Fibroblast of skin of left quadriceps (primary cell): ENCODE measurements at places on chromosomes 16 and 17.

DNA sequence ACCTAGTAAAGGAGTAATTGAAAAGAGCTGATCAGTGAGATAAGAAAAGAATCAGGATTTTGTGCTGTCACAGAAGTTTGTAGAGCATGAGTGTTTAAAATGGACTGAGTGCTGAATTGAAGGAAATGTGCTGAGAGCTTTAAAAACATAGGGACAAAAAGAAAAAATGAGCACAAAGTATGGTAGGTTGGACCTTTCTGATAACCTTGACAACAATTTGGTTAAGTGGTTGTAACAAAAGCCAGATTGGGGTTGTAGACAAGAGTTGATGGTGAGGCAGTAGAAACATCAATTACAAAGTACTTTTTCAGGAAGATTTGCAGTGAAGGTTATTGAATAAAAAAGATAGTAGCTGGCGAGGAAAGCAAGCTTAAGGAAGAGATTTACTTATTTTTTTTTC, 674.7 kb upstream of the KIF2B start:
- DNase-seq: no peak

GRCh38 chr17:27959382-27959709, 66.2 kb upstream of the LYRM9 start:
- no peak for DNase-seq

- DNase-seq: no peak
Observed at GRCh38 chr16:11152677-11153331, 103.2 kb downstream of the SOCS1 start.

DNA sequence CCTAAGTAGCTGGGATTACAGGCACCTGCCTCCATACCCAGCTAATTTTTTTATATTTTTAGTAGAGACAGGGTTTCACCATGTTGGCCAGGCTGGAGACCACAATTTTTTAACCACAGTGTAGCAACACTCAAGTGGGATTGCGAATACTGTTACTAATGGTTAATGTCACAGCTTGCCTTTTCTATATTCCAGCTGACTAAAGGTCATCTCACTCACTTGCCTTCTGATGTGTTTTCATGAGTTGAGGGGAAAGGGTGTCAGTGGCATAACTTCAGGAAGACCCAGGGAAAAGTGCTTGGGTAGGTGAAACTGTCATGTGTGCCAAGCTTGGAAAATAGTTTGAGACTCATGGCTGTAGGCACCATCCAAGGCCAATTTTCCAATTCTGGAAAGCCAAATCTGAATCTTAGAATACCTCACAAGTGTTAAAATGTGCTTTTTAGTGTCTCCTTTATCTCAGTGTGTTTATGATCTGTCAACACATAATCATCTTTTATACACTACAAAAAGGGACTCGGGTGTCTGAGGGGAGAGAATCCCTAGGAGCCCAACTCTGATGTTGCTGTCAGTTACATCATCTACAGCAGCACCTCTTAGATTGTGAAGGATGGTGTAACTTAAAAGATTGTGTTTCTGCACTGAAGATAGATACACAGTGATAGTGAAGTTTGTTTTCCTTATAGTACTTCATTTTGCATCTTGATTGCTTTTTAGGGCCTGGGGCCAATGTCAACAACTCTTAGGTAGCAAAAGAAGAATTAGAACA, 27.1 kb downstream of the OGFOD1 start:
- DNase-seq: peak; percentile 13

GRCh38 chr17:8310601-8311123, 621 bp downstream of the ARHGEF15 start:
- no peak for DNase-seq

- no peak for DNase-seq
Observed at GRCh38 chr17:62662855-62663254, 35.4 kb downstream of the MRC2 start.

DNA sequence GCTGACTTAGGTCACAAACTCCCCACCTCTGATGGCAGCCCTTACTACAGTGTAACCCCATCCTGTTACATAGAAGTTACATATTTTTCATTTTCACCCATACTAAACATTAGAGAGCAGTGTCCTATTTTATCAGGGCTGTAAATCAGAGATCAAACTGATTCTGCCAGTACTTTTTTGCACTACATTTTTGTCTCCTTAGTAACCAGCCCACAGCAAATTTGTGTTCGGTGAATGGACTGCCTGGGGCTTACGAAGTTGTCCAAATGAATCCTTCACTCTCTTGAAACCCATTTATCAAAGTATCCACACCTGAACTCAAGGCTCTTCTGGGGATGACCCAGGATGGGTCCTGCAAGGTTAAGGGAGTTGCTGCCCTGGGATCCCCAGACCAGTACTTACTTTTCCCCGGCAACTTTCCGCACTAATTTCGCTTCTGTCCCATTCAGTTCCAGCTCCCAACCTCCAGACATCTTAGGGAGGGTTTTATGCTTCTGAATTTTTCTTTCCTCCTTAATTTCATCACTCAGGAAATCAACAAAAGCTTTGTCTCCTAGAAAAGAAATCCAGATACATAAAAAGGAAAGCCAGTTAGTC, 1.1 kb downstream of the C1QBP start:
- no peak for DNase-seq

DNA sequence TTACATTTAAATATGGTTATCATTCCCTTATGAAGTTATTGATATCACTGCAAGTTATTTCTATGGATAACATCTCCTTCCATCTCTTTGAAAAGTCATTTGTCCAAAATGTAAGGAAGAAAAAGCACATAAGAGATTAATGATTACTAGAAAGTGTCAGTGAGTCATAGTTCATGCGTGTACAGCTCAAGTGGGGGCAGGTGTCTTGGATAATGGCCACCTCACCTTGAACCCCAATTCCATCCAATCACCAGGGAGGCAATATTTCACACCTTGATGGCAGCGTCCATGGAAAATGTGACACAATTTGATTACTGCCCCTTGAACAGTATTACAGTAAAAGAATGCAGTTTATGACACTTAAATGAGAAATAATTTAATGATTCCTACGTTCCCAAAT, 358.3 kb upstream of the SOX9 start:
- no peak for DNase-seq

GRCh38 chr16:855471-855870, 54.9 kb upstream of the GNG13 start:
- no peak for DNase-seq

- DNase-seq: peak; percentile 34
Observed at GRCh38 chr17:36602924-36603384, 1.6 kb downstream of the MRM1 start.

DNA sequence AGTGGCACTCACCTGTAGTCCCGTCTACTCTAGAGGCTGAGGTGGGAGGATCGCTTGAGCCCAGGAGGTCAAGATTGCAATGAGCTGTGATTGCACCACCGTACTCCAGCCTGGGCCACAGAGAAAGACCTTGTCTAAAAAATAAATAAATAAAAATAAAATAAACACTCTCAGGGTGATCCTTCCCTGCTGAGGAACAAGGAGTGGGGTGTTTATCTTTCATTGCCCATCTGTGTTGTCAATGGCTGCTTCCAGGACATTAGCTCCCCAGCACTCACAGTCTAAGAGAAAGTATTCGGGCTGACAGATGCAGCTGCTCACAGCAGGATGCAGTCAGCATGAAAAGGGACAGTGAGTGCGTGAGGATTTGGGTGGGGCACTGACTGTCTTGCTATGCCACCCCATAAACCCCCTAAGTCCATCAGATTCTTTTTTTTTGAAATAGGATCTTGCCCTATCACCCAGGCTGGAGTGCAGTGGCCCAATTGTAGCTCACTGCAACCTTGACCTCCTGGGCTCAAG, 31.3 kb upstream of the RBBP6 start:
- no peak for DNase-seq

DNA sequence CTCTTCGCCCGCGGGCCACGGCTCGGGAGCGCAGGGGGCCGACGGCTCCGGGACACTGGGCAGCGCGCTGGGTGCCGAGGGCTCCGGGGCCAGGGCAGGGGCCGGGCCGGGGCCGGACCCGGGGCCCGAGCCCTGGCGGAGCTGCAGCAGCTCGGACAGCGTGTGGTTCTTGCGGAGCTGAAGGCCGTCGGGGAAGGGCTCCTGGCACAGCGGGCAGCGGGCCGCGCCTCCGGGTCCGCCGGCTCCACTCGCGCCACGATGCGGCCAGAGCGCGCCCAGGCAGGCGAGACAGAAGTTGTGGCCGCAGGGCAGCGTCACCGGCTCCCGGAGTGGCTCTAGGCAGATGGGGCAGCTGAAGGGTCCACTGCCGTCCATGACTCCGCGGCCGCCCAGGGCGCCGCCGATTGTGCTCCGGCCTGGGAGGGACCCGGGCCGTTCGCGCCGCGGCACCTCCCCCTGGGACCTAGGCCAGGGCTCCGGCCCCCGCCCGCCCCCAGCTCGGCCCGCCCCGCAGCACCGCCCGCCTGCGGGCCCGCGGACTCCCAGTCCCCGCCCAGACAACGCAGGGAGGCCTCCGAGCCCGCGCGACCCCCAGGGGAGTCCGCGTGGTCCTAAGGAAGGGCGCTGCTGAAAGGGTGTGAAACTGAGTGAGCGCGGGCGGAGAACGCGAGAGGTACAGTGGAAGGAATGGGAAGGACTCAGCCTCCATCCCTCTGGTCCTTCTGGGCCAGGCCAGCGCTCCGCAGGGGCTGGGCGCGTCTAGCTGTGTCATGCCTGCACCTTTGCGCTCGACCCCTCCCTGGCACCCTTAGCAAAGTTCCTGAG, at the start of gene TRIM47:
TSS of gene TRIM47 (minus strand) at position 408 of the 825 bp plus-strand sequence. CDS start at position 375, 33 bp downstream.
- no peak for DNase-seq

DNA sequence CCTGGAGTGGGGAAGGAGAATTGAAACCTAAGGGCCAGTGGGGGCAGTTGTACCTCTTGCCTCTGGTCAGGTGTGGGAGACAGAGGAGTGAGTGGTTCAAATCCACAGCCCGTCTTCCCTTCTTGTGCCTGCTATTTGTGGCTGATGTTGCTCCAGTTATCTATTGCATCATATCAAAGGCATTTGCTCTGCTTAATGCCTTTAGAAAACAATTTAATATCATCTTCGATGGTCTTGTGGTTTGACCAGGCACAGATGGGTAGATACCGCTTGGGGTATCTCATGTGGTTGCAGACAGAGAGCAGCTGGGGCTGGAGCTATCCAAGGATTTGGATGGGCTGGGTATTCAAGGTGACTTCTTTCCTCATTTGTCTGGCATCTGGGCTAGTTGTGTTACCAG, 376.1 kb upstream of the RBFOX1 start:
- DNase-seq: no peak

DNA sequence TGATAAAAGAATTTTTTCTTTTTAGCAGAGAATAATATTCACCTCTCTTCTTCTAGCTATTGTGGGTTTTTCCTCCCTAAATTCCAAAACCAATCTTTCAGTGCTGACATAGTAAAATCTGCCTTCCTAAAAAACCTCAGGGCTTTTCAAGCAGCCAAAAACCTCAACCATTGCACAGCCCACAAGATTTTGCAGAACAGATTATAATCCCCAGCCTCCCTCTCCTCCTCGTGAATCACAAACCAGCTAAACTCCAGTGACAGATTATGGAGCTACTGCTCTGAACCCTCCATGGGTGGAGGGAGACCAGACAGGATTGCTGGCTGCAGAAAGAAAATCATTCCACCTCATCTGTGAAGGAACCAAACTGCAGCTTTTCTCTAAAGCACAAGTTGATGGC, 341.6 kb downstream of the SOX9 start:
- DNase-seq: no peak
